ENCODE measurements at places on chromosomes 7 and 10. TPM values are rescaled to one million over a fixed set of nuclear protein-coding genes. Genes with fewer than 3 reads are reported as not detected.

The NSMCE4A gene
- 56.3 TPM for total RNA-seq

The CCAR1 gene
- 74.8 TPM for total RNA-seq

The PPP1R17 gene
- 5.0 TPM for total RNA-seq

The PLAU gene
- 0.94 TPM for total RNA-seq

The AOAH gene
- total RNA-seq: 5.0 TPM

The CNNM1 gene
- total RNA-seq: 5.6 TPM

The CNTNAP2 gene
- 73.9 TPM for total RNA-seq

Data from parietal lobe (tissue), 2 donors.